ENCODE measurements at places on chromosomes 12 and 14.

DNA sequence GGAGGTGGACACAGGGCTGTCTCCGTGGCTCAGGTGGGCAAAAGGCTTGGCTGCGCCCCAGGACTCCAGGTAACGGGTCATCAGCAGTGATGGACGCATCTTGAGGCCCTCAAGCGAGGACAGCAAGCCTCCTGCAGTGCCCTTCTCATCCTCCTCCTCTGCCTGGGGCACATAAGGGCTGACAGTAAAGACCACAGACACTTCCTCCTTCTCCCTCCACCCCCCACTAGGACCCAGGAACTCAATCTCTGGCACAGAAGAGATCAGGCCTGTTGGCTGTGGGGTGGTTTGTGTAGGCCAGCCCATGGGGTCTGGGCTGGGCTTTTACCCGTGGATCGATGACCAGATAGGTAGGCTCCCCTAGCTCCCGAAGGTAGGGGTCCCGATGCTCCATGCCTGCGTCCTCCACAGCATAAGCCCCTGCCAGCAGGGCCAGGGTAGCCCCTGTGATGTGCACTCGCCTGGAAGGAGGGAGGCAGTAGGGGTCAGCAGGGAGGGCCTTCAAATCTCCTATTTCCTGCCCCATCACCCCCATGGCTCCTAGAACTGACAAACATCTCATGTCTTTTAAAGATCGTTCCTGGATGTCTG is 5.7 kb downstream of the ADCY4 start:
- DNase-seq, result no peak

GRCh38 chr12:1827826-1828805 is 7.8 kb downstream of the LRTM2 start:
- DNase-seq, result no peak

DNA sequence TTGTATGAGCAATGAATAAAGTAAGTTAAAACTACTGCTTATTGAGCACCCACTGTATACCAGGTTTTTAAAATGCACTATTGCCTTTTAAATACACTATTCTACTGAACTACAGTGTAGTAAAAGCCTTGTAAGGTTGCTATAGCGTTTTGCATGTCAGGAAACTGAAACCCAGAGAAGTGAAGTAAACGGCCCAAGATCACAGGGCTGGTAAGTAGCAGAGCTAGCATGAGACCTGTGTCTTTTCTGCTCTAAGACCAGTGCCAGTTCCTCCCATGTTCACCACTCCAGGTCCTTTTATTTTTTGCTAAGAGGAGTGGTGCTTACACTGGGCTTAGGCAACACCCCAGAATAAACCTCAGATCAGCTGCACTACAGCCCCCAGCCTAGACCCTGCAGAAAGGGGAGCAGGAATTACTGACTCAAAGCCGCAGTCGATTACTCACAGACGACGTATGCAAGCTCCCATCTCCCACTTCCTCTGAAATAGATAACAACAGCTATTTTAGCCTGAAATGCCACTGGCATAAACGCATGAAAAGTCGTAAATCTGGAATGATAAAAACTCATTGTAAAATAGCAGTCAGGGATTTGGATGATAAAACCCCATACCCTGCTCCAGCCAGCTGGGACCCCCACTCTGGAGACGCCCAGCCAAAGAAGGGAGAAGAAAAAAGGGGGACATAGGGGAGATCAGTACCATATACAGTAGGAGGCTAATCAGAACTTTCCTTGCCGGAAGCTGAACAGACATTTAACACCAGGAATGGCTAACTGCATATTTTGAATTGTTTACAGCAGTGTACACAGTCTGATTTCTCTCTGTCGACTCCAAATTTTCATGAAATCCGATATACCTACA is 108.3 kb downstream of the NUAK1 start:
- DNase-seq, result no peak

DNA sequence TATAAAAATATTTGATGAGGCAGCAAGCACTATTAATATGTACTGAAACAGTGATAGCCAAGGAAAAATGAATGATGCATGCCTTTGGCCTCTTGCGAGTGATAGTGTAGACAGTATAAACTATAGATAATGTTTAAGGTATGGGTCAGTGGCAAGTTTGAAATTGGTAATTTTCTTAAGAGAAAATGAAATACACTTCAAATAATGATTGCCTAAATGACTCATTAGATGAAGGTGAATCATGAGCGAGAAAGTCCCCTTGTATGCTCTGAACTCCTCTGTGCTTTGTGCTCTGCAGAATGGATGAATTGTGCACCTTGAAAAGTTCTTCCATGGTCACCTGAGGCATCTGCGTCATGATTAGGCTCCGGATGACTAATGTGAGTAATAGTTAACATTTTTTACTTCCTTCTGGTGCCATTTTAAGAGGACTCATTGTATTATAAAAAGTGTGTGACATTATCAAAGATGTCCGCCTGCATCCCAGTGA is 84.9 kb upstream of the RTL1 start:
- no peak for DNase-seq

- DNase-seq, result no peak
Observed at GRCh38 chr12:132278401-132279183, 50.8 kb downstream of the GALNT9 start.

DNA sequence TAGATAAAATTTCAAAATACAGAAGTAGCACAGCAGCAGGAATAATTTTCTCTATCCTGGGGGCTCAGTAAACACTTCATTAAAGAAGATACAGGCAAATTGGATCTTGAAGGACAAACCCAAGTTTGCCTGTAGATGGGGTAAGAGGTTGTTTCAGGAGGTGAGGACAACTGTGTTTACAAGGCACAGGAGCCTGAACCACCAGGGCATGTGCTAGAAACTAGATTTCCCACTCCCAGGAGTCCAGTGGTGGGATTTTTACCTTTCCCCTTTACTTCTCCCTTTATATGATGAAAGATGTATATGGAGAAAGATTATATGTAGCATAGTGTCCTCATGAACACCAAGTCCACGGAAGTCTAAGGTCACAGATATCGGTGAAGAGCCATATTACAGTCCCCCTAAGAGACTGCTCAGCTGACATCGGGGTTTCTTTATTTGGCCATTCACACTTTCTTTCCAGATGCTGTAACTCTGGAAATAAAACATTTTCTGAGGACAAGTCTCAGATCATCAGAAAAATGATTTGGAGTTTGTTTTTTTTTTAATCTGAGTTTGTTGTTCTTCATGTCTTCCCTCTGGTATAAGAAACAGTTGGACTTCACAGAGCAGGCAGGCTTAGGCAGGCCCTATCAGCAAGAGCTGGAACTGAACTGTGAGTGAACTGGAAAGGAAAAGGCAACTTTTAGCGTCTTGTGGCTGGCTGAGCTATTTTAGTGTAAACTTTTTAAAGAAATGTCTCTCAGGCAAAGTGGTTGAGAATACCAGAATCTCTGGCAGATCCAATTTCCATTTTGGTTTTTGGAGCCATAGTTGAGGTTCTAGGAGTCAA is 8.0 kb upstream of the EVL start:
- peak; percentile 58 for DNase-seq

- DNase-seq, result peak; percentile 83
Observed at GRCh38 chr14:21268617-21269251, 508 bp downstream of the HNRNPC start.

GRCh38 chr12:131380220-131380964 is 330.5 kb upstream of the SFSWAP start:
- DNase-seq, result no peak

- DNase-seq, result no peak
Observed at GRCh38 chr14:95206534-95206933, 49.2 kb upstream of the DICER1 start.

DNA sequence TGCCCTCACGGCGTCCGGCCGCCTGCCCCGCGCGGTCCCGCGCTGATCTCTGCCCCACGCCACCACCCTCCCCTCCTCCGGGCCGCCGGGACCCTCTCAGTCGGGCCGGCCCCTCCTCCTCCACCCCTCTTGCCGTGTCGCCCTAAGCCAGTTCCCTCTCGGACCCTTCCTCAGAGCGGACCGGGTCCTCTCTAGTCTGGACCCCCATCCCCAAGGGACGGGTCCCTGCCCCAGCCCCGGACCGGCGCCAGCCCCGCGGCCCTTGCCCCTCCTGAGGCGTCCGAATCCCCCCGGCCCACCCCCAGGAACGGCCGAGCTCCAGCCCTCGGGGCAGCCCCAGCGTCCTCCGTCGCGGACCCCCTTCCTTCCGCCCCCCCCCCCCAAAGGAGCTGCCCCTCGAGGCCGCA is 485 bp downstream of the PPP4R4 start:
- DNase-seq, result no peak

GRCh38 chr12:128388461-128389000 is 121.6 kb downstream of the TMEM132C start:
- DNase-seq, result no peak

GRCh38 chr12:131057211-131057721 is 103.6 kb downstream of the ADGRD1 start:
- no peak for DNase-seq

GRCh38 chr12:68455691-68456345 is 123.7 kb upstream of the MDM1 start:
- no peak for DNase-seq

- DNase-seq, result no peak
Observed at GRCh38 chr12:80509781-80510556, 65.9 kb downstream of the PTPRQ start.

GRCh38 chr12:57166971-57167371 is 19.6 kb upstream of the LRP1-AS start:
- peak; percentile 48 for DNase-seq

- DNase-seq, result no peak
Observed at GRCh38 chr14:54786838-54787237, 115.8 kb downstream of the GCH1 start.

DNA sequence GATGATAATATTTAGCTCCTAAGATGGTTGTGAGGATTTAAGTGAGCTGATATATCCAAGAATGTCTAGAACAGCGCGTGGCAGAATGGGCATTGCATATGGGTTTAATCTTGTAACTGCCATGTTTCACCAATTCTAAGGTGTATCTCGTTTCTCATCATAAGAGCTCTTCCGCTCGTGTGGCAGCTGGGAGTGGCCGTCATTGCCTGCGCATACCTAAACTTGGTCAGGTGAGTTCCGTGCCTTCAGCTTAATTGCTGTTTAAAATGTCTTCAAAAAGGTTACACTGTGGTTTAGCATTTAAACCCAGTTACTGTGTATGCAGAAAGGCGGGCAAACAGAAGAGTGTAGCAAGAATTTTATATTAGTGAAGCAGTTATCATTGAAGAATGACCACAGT is 4.5 kb upstream of the AQP2 start:
- DNase-seq, result no peak

- DNase-seq, result no peak
Observed at GRCh38 chr12:127401536-127401935, 865.4 kb upstream of the TMEM132C start.

Data from erythroblast (primary cell).